Left lung (tissue), 14 donors: ENCODE measurements at places on chromosomes 4 and X. TPM values are rescaled to one million over a fixed set of nuclear protein-coding genes. Genes with fewer than 3 reads are reported as not detected.

ADH4 gene
- not detected for total RNA-seq

ACE2 gene
- total RNA-seq = 2.0 TPM

UGT2B17 gene
- 0.13 TPM for total RNA-seq

ERCC6L gene
- total RNA-seq = 1.1 TPM

USP17L27 gene
- total RNA-seq = not detected

GAB3 gene
- total RNA-seq = 15.0 TPM

SPACA5 gene
- not detected for total RNA-seq

HPGDS gene
- total RNA-seq = 4.4 TPM

TRIM61 gene
- 1.5 TPM for total RNA-seq

TIGD4 gene
- total RNA-seq = 0.38 TPM

SHOX gene
- not detected for total RNA-seq

PRRG3 gene
- 2.1 TPM for total RNA-seq

BMP3 gene
- 10.5 TPM for total RNA-seq

DDX53 gene
- total RNA-seq = not detected

LRIT3 gene
- 0.18 TPM for total RNA-seq

PDLIM3 gene
- 33.6 TPM for total RNA-seq

SYNPO2 gene
- 30.7 TPM for total RNA-seq

RTL3 gene
- total RNA-seq = not detected

UCP1 gene
- not detected for total RNA-seq

GAGE12F gene
- total RNA-seq = not detected

MND1 gene
- 2.3 TPM for total RNA-seq

LGI2 gene
- total RNA-seq = 4.8 TPM

GLRA3 gene
- not detected for total RNA-seq

RAB41 gene
- not detected for total RNA-seq

IL21 gene
- total RNA-seq = not detected

AGTR2 gene
- total RNA-seq = 2.9 TPM

TEX13C gene
- total RNA-seq = not detected

BEX2 gene
- 9.7 TPM for total RNA-seq

MYOZ2 gene
- total RNA-seq = 0.39 TPM

GYPE gene
- 2.4 TPM for total RNA-seq

MAGEE2 gene
- total RNA-seq = 0.29 TPM

C4orf54 gene
- total RNA-seq = 0.08 TPM

XK gene
- total RNA-seq = 2.5 TPM

GATA1 gene
- 0.55 TPM for total RNA-seq

TEX13D gene
- not detected for total RNA-seq

MFAP3L gene
- 4.7 TPM for total RNA-seq

EGFL6 gene
- 36.7 TPM for total RNA-seq

TREX2 gene
- 0.55 TPM for total RNA-seq

MAGED4 gene
- 7.0 TPM for total RNA-seq

COL4A5 gene
- 39.2 TPM for total RNA-seq

N4BP2 gene
- total RNA-seq = 5.9 TPM

DCHS2 gene
- total RNA-seq = 0.12 TPM

TKTL2 gene
- total RNA-seq = not detected
